ENCODE measurements at places on chromosomes 11 and 22. TPM values are rescaled to one million over a fixed set of nuclear protein-coding genes. Genes with fewer than 3 reads are reported as not detected.

The SLC1A2 gene
- polyA plus RNA-seq: 19.5 TPM

- peaks cover 22% of the 10 kb centered on the region for H3K4me1 ChIP-seq
- DNase-seq: peak; percentile 21
- no peaks in the 10 kb centered on the region for H3K27me3 ChIP-seq
Observed at GRCh38 chr22:47205081-47205491, 442.6 kb downstream of the TBC1D22A start.

DNA sequence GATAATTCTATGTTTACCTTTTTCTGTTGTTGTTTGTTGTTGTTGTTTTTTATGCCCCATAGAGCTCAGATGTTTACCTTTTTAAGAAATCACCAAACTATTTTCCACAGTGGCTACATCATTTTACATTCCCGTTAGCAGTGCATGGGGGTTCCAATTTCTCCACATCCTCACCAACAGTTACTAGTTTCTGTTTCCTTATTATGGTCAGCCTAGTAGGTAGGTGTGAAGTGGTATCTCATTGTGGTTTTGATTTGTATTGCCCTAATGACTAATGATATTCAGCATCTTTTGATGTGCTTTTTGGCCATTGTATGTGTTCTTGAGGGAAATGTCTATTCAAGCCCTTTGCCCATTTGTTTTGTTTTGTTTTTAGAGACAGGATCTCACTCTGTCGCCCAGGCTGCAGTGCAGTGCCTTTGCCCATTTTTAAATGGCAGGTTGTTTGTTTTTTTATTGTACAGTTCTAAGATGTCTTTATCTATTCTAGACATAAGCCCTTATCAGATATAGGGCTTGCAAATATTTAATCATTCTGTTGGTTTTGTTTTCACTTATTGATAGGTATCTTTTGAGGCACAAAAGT lies 27.5 kb downstream of the CHEK2 start:
- no peak for DNase-seq
- no peak overlapping the region for H3K4me3 ChIP-seq
- peaks cover 21% of the 10 kb centered on the region for H3K4me1 ChIP-seq
- H3K27ac ChIP-seq: no peak overlapping the region
- H3K27me3 ChIP-seq: no peaks in the 10 kb centered on the region

GRCh38 chr11:122145715-122146274 lies 29.8 kb upstream of the BLID start:
- DNase-seq: no peak
- no peaks in the 10 kb centered on the region for H3K27me3 ChIP-seq
- H3K36me3 ChIP-seq: no peaks in the 10 kb centered on the region
- H3K4me1 ChIP-seq: peaks cover 6% of the 10 kb centered on the region
- H3K27ac ChIP-seq: no peak overlapping the region

The UCP3 gene
- polyA plus RNA-seq: 0.07 TPM

- H3K36me3 ChIP-seq: no peaks in the 10 kb centered on the region
- no peak for DNase-seq
Observed at GRCh38 chr11:113387605-113388211, at the start of gene ANKK1. Gene ANKK1 (plus strand): TSS chr11:113387779. CDS start chr11:113387885, 106 bp downstream.

The MFRP gene
- not detected for polyA plus RNA-seq

GRCh38 chr11:40514124-40514523 lies 945.3 kb downstream of the LRRC4C start:
- H3K4me3 ChIP-seq: no peak overlapping the region
- H3K36me3 ChIP-seq: no peaks in the 10 kb centered on the region
- no peaks in the 10 kb centered on the region for H3K27me3 ChIP-seq
- no peaks in the 10 kb centered on the region for H3K4me1 ChIP-seq
- DNase-seq: no peak
- no peak overlapping the region for H3K27ac ChIP-seq

DNA sequence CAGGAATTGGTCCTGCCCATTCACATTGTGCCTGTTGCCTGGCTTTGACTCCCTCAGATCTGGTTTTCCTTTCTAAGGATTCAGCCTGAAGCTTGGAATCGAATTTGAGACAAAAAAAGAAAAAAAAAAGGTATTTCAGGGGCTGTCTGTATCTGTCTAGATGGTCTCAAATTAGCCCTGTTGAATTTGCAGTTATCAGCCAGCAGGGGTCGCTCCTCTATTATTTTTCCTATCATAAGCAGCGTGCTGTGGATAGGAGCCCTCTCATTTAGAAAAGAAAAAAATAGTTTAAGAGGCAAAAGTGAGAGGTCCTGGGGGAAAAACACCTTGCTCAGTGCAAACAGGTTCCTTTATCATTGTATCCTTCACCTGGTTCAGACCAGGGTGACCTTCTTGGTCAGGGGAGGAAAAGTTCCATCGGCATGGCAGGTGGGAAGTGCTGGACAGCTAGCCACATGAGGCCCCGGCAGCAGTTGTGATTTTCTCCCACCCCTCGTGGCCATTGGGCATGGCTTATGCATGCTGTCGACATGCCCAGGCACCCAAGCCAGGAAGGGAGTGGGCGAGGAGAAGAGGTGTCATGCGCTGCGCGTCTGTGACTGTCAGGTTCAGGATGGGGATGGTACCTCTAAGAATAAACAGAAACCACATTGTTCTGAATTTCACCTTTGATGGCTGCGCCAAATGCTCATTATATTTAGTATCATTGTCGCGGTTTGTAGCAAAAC lies 13.1 kb downstream of the OR5AK2 start:
- DNase-seq: no peak
- H3K4me1 ChIP-seq: no peaks in the 10 kb centered on the region
- H3K27ac ChIP-seq: no peak overlapping the region
- H3K27me3 ChIP-seq: no peaks in the 10 kb centered on the region
- no peaks in the 10 kb centered on the region for H3K36me3 ChIP-seq
- no peak overlapping the region for H3K4me3 ChIP-seq

The TRPM5 gene
- polyA plus RNA-seq: not detected

DNA sequence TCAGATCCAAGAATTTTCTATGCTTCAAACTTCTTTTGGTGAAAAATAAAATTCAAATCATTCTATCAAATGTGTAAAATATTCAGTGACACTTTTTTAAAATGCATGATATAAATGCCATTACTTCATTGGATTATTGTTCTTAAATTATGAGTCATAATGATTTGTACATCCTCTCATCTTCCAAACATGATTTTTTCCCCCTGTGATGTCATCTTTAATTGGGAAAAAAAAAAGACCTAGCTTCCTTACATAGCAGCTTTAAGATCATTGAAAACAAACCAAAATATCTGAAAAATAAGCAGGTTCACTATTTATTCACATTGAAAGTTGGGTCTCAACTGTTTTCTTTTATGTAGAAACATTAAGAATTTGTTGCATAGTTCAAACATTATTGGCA lies 1549.4 kb downstream of the LRRC4C start:
- H3K36me3 ChIP-seq: no peaks in the 10 kb centered on the region
- no peak overlapping the region for H3K27ac ChIP-seq
- DNase-seq: no peak
